Muscle of leg (tissue), 16 donors: ENCODE measurements at places on chromosomes 13 and 19. TPM values are rescaled to one million over a fixed set of nuclear protein-coding genes. Genes with fewer than 3 reads are reported as not detected.
A peak's percentile ranks its signal among the peaks of the same experiment; 100 is the strongest.

DNA sequence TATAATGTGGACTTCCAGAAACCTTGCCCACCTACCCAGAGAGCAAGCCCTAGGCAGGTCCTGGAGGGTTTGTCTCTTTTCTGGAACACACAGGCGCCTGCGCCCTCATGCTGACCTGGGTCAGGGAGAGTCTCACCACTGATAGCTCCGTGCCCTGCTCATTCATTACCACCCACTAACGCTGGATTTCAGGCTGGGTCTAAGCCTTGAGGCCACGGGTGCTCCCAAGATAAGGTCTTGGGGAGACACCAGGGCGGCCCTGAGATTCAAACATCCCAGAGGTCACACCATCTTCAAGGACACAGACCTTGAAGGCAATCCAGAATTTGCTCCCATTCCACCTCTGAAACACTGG is 5.1 kb downstream of the S1PR2 start:
- H3K27me3 ChIP-seq = no peaks in the 10 kb centered on the region
- H3K4me3 ChIP-seq = no peak overlapping the region
- peak overlapping the region; percentile 85 for H3K27ac ChIP-seq
- peaks cover 44% of the 10 kb centered on the region for H3K4me1 ChIP-seq
- DNase-seq = no peak

DNA sequence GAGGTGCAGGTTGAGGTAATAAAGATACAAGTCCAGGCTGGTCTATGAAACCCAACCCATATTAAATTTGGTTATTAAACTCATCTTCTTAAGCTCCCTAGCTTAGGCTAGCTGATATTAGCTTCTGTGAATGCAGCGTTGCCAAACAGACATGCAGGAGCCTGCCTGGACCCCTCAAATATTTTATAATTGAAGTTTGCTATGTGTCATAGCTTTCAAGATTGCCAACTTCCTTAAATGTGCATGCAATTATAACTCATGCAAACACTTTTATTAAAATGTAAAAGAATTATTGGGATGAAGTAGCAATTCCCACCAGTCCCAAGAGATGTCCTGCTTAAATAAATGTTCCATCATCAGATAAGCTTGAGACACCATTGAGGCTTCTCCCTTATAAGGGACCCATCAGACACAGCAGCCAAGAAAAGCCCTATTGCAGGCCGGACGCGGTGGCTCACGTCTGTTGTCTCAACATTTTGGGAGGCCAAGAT is 51.3 kb downstream of the MBNL2 start:
- no peak overlapping the region for H3K4me3 ChIP-seq
- no peak for DNase-seq
- peaks cover 4% of the 10 kb centered on the region for H3K36me3 ChIP-seq
- H3K27ac ChIP-seq = no peak overlapping the region
- no peaks in the 10 kb centered on the region for H3K27me3 ChIP-seq

- no peaks in the 10 kb centered on the region for H3K27me3 ChIP-seq
- H3K4me3 ChIP-seq = peak within 1 kb of the TSS; percentile 63
- H3K27ac ChIP-seq = peak within 1 kb of the TSS; percentile 98
- H3K4me1 ChIP-seq = peaks cover 3% of the 10 kb centered on the region
- no peaks in the 10 kb centered on the region for H3K36me3 ChIP-seq
Observed at GRCh38 chr19:37779127-37780005, at the start of gene ZNF573. Gene ZNF573, minus strand, starts transcription at chr19:37779586. Its CDS starts 5,857 bp downstream, at chr19:37773729.

DNA sequence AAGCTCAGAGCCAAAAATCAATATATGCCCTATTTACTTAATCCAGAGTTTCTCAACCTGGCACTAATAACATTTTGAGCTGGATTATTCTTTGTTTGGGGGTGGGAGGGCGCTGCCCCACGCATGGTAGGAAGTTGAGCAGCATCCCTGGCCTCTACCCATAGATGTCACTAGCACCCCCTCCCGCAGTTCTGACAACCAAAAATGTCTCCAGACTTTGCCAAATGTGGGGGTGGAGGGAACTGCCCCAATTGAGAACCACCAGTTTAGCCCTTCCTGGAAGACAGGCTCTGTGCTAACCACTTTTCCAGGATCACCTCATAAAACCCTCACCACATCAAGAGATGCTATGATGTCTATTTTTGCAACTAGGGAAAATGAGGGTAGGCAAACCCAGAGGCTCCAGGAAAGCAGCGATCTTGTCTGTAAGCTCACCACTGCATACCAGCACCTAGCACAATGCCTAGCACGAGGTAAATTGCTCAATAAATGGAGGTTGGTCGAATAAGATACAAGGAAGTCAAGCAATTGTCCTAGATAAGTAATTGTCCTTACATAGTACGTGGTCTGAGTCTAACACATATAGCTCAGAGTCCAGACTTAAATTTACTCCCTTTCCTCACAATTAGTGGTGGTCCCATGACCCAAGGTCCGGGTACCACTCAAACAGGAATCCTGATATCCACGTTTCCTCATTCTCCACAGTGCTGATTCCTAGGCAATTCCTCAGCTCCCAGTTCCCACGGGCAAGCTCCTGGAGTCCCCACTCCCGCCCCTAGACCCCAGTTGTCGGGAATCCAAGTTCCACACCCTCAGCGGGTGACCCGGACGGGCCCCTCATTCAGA is 892 bp downstream of the TRIR start:
- peaks cover 36% of the 10 kb centered on the region for H3K36me3 ChIP-seq
- H3K27me3 ChIP-seq = no peaks in the 10 kb centered on the region
- peak overlapping the region; percentile 62 for H3K27ac ChIP-seq
- H3K4me1 ChIP-seq = peaks cover 36% of the 10 kb centered on the region

DNA sequence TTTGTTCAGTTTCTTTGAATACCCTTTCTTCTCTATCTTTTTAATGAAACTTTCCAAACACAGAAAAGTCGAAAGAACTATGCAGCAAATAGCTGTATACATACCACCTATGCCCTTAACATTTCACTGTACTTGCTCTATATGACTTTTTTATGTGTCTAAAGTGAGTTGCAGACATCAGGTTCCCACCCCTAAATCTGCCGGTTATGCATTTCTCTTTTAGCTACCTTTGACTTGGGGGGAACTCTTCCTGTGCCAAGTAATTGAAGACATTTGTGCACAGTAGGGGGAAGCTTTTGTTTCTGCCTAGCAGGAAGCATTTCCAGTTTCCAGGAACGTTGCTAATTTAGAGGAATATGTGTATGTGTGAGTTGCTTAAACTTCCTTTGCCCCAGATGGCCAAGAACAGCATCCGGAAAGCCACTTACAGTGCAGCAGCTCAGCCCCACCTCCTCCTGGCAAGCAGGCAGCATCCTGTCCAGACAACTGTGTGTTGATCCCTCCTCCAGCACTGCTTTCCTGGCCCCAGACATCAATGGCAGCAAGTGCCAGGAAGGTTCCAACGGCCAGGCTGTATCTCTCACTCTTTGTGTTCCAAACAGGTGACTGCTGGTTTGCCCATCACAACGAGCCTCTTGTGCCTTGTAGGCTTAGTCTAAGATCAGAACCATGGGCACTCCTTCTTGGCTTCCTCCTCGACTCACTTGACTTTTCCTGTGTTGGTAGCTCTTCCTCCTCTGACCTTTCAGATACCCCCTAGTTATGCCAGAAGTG is 14.7 kb upstream of the GRAMD1A start:
- no peaks in the 10 kb centered on the region for H3K36me3 ChIP-seq
- H3K4me1 ChIP-seq = peaks cover 3% of the 10 kb centered on the region
- H3K27me3 ChIP-seq = no peaks in the 10 kb centered on the region
- H3K27ac ChIP-seq = peak overlapping the region; percentile 79
- peak; percentile 90 for DNase-seq

DNA sequence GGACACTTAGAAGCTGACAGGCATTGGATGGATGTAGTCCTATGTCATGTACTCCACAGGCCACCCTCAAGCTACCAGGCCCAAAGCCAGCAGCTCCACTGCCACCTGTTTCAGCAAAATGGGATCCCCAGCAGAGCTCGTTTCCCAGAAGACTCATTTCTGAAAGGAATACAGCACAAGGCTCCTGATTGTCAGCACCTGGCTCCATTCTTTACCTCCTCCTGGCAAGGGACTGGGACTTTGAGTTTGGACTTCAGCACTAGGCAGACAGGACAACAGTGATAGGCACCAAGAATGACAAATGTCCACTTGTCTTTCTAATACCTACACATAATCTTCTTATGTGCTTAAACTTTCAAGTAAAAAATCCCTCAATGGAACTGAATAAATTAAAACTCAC is 150.4 kb upstream of the RXFP2 start:
- H3K4me1 ChIP-seq = peaks cover 2% of the 10 kb centered on the region
- no peak overlapping the region for H3K4me3 ChIP-seq
- no peaks in the 10 kb centered on the region for H3K36me3 ChIP-seq
- no peak overlapping the region for H3K27ac ChIP-seq
- no peaks in the 10 kb centered on the region for H3K27me3 ChIP-seq

- peaks cover 11% of the 10 kb centered on the region for H3K4me1 ChIP-seq
- no peak overlapping the region for H3K27ac ChIP-seq
- H3K36me3 ChIP-seq = peaks cover 38% of the 10 kb centered on the region
- no peak overlapping the region for H3K4me3 ChIP-seq
Observed at GRCh38 chr19:51102991-51103390, 5.2 kb downstream of the CTU1 start.

DNA sequence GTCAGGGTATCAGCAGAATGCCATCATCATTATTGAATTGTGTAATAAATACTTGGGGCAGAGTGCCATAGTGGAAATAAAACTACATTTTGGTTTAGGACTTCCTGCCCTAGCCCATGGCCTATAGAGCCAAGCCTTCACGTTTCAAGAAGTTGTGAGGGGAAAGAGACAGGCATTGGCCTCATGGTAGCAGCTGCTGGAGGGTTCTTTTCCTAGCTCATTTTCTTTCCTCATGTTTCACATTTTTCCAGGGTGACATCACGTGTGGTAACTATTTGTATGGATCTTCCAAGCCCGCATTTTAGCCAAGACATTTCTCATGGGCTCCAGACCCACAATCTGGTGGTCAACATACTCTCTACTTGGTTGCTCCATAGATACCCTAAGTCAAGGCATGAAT is 80.4 kb downstream of the LRCH1 start:
- no peaks in the 10 kb centered on the region for H3K36me3 ChIP-seq
- DNase-seq = peak; percentile 75
- H3K27me3 ChIP-seq = no peaks in the 10 kb centered on the region
- peaks cover 12% of the 10 kb centered on the region for H3K4me1 ChIP-seq
- no peak overlapping the region for H3K4me3 ChIP-seq
- H3K27ac ChIP-seq = peak overlapping the region; percentile 75

DNA sequence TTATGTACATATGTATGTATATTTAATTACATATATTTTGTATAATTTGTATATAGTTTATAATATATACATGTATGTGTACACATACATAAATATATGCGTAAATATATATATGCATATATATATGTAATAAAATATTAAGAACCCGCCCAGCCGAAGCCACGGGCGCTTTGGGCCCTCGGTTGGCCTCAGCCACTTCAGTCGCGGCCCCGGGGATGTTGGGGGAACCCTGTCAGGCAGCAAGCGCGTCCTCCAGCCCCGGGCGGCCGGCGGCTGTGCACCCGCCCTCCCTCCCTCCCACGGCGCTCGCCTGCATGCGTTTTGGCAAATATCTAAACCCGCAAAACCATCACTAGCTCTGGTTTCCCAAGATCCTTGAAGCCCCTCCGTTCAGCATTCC is 7.9 kb upstream of the ZNF606 start:
- no peak for DNase-seq
- H3K36me3 ChIP-seq = peaks cover 14% of the 10 kb centered on the region
- peaks cover 7% of the 10 kb centered on the region for H3K4me1 ChIP-seq
- H3K27me3 ChIP-seq = no peaks in the 10 kb centered on the region

- H3K27me3 ChIP-seq = peaks cover 2% of the 10 kb centered on the region
- no peak for DNase-seq
- H3K36me3 ChIP-seq = no peaks in the 10 kb centered on the region
- H3K27ac ChIP-seq = no peak overlapping the region
- peaks cover 3% of the 10 kb centered on the region for H3K4me1 ChIP-seq
Observed at GRCh38 chr19:7742575-7742974, 4.8 kb downstream of the CD209 start.

SLC35E1 gene
- 34.7 TPM for polyA plus RNA-seq

CCDC9 gene
- polyA plus RNA-seq = 20.3 TPM

DNA sequence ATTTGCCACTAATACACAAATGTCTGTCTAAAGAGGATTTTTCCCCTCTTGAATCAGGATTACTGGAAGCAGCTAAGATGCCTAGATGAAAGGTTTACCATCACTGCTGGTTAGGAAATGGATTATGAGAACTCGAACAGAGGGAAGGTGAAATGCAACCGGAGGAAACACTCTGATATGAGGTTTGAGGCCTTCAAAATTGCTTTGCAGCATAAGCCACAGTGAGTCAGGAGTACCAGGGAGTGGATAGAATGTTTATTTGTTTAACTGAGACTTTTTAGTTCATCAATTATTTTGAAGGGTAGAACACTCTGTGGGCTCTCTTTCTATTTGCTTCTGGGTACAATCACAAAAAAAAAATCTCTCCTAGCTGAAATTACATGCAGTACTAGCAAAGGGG is 18.1 kb downstream of the CDADC1 start:
- no peak overlapping the region for H3K27ac ChIP-seq
- no peaks in the 10 kb centered on the region for H3K4me1 ChIP-seq
- peaks cover 15% of the 10 kb centered on the region for H3K36me3 ChIP-seq
- H3K4me3 ChIP-seq = no peak overlapping the region
- H3K27me3 ChIP-seq = no peaks in the 10 kb centered on the region
- no peak for DNase-seq

DNA sequence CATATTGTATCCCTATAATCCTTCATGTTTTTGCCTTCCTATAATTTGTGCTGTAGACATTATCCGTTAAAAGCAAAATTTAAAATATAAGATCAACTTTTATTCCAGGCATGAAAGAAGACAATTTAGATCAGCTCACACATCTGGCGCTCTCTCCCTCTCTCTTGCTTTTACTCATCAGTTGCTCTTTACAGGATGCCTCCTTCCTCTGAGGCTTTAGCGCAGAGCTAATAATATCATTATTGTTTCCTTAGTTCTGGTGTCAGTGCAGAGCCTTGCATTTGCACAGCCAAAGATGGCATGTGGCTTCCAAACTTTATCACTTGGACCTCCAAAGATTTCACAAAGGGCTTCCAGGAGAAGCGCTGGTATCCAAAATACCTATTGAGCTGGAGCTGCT is 295.1 kb downstream of the FGF9 start:
- H3K36me3 ChIP-seq = no peaks in the 10 kb centered on the region
- H3K4me3 ChIP-seq = no peak overlapping the region
- DNase-seq = no peak
- H3K4me1 ChIP-seq = peaks cover 4% of the 10 kb centered on the region
- no peak overlapping the region for H3K27ac ChIP-seq
- H3K27me3 ChIP-seq = no peaks in the 10 kb centered on the region

GRCh38 chr13:63088226-63088625 is 1672.6 kb upstream of the PCDH20 start:
- no peak for DNase-seq
- no peaks in the 10 kb centered on the region for H3K36me3 ChIP-seq
- no peaks in the 10 kb centered on the region for H3K27me3 ChIP-seq
- no peak overlapping the region for H3K27ac ChIP-seq
- H3K4me1 ChIP-seq = no peaks in the 10 kb centered on the region
- H3K4me3 ChIP-seq = no peak overlapping the region

GRCh38 chr13:74251778-74252519 is 117.7 kb upstream of the KLF12 start:
- no peak for DNase-seq
- no peak overlapping the region for H3K27ac ChIP-seq
- peaks cover 3% of the 10 kb centered on the region for H3K4me1 ChIP-seq
- H3K27me3 ChIP-seq = no peaks in the 10 kb centered on the region
